ENCODE measurements at places on chromosomes 6 and 20.

DNA sequence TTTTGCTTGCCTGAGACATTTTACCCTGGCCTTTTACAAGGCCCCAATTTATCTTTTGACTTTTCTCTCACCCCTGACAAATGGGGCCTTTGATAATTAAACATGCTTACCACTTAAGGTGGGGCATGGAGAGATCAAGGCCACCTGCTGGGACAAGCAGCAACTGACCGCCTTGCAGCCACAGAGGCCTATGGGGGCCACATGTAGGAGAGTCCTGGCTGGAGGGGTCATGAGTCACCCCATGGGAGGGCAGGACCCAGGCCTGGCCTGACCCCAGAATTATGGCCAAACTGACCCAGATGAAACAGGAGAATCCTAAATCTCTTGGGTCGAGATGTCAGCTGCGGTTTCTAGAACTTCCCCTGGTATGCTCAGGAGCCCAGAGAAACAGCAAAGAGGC lies 8.5 kb upstream of the OCSTAMP start:
- DNase-seq = no peak

DNA sequence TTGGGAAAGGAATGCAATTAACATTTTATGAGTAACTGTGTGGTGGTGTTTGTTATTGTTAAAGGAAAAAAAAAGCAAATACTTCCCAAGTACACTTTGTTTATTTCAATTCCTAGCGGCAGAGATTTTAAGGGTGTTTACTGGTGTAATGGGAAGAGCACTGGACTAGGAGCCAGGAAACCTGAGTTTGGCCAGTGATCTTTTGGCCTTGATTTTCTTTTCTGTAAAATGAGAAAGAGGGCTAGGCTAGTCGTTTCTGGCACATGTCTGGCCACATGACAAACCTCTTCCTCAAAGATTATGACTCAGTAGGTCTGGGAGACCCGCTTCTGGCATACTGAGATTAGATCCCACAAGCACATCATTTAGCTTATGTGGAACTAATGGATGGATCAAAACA lies 428.1 kb upstream of the NOX3 start:
- no peak for DNase-seq

DNA sequence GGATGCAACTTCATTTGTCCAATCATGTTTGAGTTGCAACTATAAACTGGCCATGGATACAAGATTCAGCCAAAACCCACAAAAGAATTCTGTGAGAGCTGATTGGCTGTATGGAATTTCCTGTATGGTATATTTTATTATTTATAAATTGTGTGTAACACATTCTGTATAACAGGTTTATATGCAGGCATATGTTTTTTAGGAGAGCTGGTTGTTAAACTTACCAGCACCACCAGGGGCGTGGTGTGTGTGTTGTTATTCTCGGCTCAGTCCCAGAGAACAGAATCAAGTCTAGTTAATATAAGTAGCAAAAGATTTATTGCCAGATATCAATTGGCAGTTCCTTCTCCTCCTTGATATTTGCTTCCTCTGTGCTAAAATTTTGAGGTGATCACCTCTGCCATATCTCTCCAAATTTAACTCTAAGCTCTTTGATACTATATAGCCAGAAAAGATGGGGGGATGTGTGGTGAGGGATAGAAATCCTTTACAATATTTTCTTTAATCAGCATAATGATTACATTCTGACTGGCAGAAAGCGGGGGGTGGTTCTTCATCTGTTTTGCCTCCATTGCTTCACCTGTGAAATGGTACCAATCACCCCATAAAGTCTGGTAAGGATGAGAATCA lies 22.9 kb downstream of the CNBD2 start:
- DNase-seq = no peak

GRCh38 chr6:118296129-118296901 lies 251.8 kb upstream of the PLN start:
- no peak for DNase-seq

GRCh38 chr6:46453741-46454316 lies 37.4 kb downstream of the RCAN2 start:
- no peak for DNase-seq

- DNase-seq = peak; percentile 91
Observed at GRCh38 chr6:17589406-17590096, 10.6 kb upstream of the FAM8A1 start.

DNA sequence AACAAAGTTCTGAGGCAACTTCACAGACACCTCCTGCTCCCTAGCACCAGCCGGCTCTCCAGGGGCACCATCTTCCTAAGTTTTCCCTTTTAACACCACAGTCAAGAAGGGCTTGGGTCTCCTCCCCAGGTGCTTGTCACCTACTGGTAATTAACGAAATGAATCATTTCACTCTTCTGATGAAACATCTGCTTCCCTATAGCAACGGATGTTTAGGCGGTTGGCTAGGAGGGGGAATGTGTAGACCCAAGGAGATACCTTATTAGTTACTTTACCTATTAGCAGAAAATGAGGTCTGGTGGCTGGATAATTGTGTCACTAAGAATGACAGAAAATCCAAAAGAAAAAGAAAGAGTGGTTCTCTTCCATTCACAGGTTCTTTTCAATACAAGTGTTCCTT lies 46.3 kb upstream of the FABP7 start:
- no peak for DNase-seq

GRCh38 chr20:22106308-22106938 lies 401.0 kb downstream of the PAX1 start:
- DNase-seq = peak; percentile 24

DNA sequence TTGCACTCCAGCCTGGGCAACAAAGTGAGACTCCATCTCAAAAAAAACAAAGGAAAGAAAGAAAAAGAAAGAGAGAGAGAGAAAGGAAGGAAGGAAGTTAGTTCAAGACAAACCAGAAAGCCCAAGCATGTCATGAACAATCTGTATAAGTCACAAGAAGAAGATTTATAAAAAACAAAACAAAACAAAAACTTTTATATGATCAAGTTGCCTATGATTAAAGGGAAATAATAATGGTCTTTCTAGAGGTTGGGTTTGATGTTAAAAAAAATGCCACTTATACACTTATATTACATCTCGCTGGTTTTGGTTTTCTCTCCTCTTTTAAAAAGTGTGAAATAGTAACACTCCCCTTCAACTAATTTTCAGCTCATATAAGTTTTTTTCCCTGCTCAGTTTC lies 146.2 kb upstream of the CARMIL1 start:
- DNase-seq = no peak

DNA sequence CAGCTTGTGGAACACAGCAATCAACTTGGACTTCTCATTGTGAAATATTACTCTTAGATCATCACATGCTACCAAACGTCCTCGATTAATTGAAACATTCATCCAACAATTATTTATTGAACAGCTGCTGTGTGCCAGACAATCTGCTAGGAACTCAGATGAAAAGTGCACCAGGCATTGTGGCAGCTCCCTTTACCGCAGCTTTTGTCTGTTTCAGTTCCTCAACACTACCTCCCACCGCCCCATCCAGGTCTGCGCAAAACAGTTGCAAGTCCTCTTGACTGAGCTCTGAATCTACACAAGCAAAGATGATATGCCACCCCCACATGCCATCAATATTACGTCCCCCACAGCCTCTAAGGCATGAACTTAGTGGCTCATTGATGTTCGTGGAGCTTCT lies 1094.4 kb upstream of the MAP3K7 start:
- DNase-seq = no peak

GRCh38 chr6:11276911-11277274 lies 44.4 kb upstream of the NEDD9 start:
- no peak for DNase-seq

GRCh38 chr6:10305790-10306415 lies 109.0 kb downstream of the TFAP2A start:
- no peak for DNase-seq

GRCh38 chr6:36230371-36230770 lies 33.8 kb downstream of the BRPF3 start:
- DNase-seq = no peak

GRCh38 chr20:10662151-10662550 lies 11.6 kb downstream of the JAG1 start:
- no peak for DNase-seq

DNA sequence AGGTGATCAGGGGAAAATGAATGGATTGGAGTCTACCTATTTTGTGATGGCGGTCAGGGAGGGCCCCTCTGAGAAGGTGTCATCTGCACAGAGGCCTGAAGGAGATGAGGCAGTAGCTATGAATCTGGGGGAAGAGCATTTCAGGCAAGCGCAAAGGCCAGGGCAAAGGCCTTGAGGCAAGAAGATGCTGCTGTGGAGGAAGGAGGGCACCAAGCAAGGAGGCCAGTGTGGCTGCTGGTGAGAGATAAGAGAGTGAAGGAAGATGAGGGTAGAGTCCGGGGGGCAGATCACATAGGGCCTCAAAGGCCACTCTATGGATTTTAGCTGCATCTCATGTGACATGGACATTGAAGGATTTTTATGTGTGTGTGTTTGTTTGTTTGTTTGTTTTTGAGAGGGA lies 20.6 kb upstream of the CSNK2A1 start:
- no peak for DNase-seq

DNA sequence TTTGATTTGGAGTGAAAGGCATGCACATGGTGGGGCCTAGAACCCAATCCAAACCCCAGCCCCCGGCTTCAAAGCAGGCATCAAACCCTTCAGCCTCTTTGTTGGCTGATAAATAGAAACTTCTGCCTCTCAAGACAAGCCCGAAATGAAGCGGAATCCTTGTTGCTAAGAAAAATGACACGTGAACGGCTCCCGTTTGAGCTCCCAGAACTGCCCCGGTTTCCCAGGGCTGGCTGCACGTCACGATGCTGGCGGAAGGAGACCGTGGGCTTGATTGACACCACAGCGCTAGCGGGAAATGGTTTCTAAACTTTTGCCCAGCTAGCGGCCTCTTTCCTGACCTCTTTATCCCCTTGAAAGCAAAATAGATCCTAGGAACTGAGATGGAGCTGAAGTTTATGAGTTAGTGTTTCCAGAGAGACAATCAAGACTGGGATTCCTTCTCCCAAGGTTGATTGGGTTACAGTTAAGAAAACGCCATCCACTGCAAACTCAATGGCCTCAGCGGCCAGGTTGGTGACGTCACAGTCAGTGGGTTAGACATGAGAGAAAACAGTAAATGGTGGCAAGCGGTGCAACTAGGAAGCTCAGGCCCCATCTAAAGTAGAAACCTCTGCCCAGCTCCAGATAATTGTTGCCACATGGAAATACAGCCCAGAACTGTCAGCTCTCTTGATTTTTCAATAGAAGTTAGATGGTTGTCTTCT lies 117.0 kb downstream of the ANKRD60 start:
- DNase-seq = no peak

DNA sequence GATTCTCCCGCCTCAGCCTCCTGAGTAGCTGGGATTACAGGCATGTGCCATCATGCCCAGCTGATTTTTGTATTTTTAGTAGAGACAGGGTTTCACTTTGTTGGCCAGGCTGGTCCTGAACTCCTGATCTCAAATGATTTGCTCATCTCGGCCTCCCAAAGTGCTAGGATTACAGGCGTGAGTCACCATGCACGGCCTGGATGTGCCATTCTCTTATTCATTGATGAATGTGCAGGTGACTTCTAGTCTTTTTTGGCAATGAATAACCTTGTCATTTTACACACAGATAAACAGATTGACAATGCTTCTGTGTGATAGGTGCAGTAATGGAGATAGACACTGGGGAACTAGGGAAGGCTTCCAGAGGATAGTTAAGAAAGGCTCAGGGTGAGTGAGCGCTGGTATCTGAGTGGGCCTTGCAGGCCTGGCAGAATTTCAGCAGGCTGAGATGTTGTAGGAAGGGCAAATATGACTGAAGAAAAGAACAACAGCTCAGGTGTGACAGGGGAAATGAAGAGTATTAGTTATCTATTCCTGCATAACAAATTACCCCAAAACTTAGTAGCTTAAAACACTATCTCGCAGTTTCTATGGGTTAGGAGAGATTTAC lies 23.3 kb downstream of the PPARD start:
- no peak for DNase-seq

DNA sequence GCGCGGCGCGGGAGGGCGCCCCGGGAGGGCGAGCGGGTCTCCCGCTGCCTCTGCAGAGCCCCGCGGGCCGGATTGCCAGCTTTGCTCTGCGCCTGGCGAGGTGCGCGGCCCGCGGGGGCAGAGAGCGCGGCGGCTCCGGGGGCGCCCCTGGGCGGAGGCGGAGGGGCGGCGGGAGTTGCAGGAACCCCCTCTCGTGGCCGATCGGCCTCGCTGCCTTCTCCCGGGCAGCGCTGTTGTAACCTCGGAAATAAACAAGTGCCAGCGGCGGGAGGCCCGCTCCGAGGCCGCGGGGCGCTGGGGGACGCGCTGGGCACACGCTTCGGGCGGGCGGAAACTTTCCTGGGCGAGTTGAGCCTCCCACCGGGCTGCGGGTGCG lies 1.2 kb downstream of the CDH4 start:
- no peak for DNase-seq

- DNase-seq = no peak
Observed at GRCh38 chr20:21505810-21506530, 7.9 kb downstream of the NKX2-2 start.

DNA sequence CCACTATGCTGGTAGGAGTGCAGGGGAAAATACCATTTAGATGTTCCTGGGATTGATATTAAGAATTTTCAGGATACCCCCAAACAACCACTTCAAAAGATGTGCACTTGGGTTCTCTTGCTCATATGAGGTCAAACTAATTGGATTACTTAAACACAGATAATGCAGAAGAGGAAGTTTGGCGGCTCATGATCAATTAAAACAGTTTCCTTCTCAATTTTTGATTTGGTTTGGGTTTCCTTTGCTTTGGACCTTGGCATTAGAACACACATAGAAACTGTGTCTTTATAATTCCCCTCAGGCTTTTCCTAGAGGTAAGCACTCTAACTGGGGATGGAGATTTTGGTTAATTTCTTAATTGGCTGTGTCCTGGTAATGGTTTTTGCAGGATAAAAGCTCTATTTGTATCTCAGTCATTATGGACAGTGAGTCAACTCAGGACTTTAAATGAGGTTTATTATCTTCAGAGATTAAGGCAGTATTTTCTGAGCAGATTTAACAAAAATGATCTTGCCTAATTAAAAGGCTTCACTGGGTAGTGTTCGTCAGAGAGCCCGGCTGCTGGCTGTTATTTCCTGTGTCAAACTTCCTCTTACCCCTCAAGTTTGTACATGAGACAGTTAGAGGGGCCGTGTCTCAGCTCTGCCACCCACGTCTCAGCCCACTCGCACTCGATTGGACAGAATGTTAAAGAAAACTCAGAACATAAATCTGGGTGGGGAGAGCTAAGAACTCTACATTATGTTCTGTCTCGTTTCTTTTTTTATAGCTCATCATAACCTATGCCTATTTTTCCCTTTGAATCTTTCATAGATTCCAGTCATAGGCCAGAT lies 50.3 kb upstream of the PREP start:
- DNase-seq = no peak

GRCh38 chr20:50993876-50994275 lies 29.0 kb downstream of the KCNG1 start:
- DNase-seq = no peak

DNA sequence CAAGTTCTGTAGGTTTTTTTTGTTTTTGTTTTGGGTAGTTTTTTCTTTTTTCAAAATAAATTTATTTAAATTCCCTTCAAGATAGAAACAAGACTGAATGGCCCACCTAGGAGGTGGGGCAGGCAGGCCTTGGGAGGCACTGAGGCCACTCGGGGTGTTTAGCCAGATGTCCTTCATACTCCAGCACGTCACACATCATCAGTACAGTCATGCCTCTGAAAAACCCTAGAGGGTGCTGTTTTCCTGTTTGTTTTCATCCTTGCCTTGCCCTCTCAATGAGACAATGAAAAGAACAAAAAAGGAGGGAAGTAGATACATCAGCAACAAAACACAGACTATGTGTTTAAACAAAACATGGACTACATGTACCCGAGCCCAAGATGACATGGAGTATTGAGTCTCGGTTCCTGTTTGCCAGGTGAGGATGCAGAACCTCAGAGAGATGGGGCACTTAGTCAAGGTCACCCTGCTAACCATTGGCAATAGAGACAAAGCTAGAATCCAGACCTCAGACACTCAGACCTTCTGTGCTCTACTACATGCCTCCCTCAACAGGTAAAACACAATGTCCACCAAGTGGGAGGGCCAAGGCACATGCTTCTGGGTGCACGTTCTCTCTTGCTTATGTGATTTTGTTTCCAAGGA lies 26.8 kb upstream of the CLIC5 start:
- DNase-seq = peak; percentile 78
